AG04449 (cell line): ENCODE measurements at places on chromosomes 7 and 10.

GRCh38 chr7:137879357-137880158, 32.8 kb upstream of the DGKI start:
- no peak for DNase-seq

GRCh38 chr10:102545997-102546396, 42.2 kb downstream of the SUFU start:
- DNase-seq: no peak

GRCh38 chr7:108561047-108561619, 8.4 kb downstream of the THAP5 start:
- DNase-seq: no peak

DNA sequence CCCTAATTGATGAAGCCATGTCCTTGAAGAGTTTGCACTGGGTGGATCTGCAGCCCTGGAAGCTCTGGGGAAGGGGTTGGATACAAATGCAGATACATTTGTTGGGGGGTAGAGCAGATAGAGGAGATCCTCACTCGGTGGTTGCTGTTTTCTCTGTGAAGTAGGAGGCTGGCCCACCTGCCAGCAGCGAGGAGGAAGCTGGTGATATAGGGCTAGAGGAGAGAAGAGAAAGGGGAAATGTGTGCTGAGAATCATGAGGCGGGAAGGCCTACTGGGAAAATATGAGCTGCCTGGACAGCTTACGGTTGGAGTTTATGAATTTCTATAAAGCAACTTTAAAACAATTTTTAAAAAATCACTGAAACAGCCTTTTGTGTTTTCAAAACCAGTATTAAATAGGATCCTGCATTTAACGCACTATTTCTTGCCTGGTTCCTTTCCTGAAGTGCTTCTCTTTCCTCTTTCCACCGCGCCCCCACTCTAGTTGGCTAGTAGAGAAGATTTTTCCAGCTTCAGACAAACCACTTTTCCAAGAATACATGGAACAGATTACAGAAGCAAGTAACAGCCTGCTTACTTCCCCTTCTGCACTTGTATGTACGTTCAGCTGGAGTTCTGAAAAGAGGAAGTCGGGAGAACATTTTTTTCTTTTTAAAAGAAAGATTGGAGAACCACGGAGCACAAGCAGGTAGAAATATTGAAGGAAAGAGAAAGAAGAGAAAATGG, 100.6 kb upstream of the GLCCI1 start:
- no peak for DNase-seq

DNA sequence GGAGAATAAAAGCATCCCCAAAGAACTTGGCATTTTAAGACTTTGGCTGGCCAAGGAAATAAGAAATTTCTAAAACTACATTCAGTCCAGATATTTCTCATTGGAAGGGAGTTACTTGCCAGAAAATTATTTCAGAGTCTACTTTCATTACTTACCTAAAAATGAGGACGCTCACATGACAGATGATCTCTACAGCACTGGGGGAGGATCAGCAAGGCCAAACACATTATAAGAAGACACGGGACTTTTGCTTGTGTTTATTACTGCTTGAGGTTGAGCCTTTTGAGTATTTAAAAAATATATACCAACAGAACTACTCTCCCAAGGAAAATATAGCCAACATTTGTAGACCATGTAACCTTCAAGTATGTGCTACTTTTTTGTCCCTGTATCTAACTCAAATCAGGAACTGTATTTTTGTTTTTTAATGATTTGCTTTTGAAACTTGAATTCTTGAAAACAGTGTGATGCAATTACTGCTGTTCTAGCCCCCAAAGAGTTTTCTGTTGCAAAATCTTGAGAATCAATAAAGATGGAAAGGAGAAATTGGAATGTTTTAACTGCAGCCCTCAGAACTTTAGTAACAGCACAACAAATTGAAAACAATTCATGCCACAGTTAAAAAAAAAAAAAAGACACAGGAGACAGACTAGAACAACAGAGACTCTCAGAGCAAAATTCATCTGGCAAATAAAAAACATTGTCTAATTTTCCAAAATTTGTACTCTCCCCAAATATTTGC, 128.1 kb downstream of the ZNF438 start:
- DNase-seq: no peak

DNA sequence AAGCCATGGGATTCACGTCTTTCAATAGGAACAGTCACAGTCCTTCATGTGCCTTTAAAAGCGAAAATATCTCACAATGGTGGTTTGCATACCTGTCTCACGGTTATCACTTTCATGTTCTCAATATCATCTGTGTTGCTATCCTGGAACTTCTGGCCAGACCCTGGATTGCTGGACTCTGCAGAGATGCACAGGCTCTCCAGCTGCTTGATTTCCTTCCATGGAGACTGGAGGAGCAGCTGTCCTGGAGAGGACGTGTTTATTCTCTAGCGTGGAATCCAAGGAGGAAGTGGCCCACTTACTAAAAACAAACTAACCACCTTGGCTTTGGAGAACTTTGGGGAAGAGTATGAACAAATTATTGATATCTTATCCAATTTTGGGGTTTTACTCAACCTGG, 16.5 kb downstream of the BTBD16 start:
- no peak for DNase-seq

GRCh38 chr10:103533827-103534226, 40.3 kb downstream of the NEURL1 start:
- no peak for DNase-seq

GRCh38 chr10:74826142-74827044, at the start of gene KAT6B:
TSS of gene KAT6B (plus strand) at chr10:74826600. CDS start at chr10:74842858, 16,258 bp downstream.
- peak; percentile 100 for DNase-seq

GRCh38 chr7:53794816-53795215, 747.4 kb upstream of the VSTM2A start:
- DNase-seq: no peak

DNA sequence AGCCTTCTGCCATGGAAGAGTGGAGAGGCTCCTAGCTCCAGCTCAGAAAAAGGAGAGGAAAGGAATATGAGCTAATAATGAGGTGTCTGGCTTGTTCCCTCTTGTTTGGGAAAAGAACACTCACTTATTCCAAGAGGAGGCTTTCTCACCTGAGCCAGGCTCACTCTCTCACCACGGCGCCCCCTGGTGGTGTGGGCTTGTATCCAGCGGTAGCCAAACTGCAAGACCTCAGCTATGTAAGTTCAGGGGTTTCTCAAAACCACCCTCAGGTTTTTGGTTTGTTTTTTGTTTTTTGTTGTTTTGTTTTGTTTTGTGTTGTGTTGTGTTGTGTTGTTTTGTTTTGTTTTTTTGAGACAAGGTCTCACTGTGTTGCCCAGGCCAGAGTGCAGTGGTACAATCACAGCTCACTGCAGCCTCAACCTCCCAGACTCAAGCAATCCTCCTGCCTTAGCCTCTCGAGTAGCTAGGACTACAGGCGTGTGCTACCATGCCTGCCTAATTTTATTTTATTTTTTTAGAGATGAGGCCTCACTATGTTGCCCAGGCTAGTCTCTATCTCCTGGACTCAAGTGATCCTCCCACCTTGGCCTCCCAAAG, 124.0 kb downstream of the TMEM130 start:
- DNase-seq: no peak

DNA sequence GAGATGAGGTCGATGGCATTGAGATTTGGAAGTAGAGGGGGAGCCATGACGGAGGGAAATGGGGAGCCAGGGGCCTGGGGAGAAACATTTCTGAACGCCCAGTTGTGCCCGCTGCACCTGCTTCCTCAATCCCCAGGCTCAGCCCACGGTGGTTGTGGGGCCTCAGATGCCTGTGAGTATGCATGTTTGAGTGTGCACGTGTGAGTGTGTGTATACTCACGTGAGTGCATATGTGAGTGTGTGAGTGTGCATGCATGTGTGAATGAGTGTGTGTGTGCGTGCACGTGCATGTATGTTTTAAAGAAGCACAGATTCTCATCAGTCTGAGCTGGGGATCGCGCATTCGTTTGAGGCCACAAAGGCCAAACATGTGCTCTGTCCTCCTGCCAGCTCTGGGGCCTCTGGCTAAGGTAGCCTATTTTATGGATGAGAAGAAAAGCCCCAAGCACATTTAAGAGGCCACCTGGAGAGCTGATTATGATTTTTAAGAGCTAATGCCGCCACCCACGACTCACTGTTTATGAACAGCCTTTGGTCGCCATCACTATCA, 154.8 kb downstream of the ARHGAP12 start:
- no peak for DNase-seq
